ENCODE measurements at places on chromosomes 13 and 19. TPM values are rescaled to one million over a fixed set of nuclear protein-coding genes. Genes with fewer than 3 reads are reported as not detected.

DNA sequence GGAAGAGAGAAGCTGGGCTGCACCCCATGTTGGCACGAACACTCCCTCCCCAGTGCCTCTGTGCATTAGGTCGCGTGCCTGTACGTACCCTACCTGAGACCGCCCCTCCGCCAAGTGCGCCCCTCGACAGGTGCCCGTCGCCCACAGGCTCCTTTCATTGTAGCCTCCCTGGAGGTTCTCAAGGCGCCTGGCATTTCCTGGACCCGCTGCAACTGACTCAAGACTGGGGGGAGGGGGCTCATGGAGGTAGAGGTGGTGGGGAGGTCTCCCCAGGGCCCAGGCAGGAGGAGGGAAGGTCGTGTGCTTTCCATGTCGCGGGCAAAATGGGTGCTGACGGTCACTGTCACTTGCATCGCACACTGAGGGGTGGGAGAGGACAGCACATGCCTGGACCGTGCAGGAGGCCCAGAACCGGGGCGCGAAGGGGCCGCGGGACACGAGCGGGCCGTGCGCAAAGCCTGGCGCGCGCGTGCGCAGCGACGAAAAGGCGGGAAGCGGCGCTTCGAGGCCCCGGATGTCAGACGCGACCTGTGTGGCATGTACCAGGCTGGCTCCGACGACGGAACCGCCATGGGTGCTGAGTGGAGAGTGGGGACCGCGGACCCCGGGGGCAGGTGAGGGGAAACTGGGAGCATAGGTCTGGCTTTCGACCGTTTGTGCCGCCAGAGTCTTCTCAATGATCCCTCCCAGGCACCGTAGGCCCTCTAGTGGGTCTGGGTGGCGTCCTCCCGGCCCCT, 16.5 kb downstream of the NFIX start:
- no peak for DNase-seq

CPT1C gene
- polyA plus RNA-seq, result 8.2 TPM

OR7A5 gene
- not detected for polyA plus RNA-seq

GRCh38 chr13:112754281-112755025, 64.6 kb downstream of the ATP11A start:
- no peak for DNase-seq

GRCh38 chr19:3004522-3004921, 24.6 kb downstream of the TLE2 start:
- DNase-seq, result no peak

DNA sequence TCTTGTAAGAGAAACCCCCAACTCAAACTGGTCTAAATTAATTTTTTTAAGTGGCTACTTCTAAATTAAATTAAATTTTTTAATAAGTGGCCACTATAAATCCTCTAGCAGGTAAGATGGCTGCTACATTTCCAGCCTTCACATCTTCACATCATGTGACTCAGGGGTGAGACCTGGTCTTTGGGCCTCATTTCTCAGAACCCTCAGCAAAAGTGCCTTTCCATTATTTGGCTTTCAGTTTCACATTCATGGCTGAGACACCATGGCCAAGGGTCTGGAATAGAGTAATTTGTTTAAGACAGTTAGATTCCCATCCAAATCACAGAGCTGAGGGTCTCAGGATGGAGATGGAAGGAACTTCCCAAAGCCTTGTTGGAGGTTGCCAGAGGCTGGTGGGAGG, 47.5 kb downstream of the DCT start:
- no peak for DNase-seq

DYRK1B gene
- polyA plus RNA-seq, result 44.7 TPM

GRCh38 chr19:44557933-44558332, 28.5 kb upstream of the CEACAM20 start:
- no peak for DNase-seq

KLHL1 gene
- polyA plus RNA-seq, result not detected

DNA sequence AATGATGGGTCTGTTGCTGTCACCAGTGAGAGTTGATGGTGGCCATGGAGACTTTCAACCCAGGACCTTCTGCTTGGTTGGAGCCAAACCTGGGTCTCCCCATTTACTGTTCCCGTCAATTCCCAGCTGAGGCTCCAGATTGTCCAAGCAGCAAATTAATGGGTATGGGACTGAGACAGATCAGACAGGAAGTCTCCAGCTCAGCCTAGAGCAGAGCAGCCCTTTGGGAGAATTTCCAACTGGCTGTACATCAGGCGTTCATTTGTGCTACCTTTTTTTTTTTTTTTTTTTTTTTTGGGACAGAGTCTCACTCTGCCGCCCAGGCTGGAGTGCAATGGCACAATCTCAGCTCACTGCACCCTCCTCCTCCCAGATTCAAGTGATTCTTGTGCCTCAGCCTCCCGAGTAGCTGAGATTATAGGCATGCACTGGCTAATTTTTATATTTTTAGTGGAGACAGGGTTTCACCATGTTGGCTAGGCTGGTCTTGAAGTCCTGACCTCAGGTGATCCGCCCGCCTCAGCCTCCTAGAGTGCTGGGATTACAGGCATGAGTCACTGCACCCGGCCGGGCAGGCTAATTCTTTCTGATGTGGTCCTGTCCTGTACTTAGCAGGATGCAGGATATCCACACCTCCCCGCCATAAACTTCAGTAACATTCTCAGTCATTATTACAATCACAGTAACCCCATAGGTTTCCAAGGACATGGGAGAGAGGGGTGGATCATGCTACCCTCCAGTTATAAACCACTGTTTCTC, 9.3 kb downstream of the MAP3K10 start:
- DNase-seq, result no peak

- DNase-seq, result no peak
These were observed 38.1 kb upstream of the SLC10A2 start for GRCh38 chr13:103104340-103104739.

PPM1N gene
- 2.4 TPM for polyA plus RNA-seq

DNA sequence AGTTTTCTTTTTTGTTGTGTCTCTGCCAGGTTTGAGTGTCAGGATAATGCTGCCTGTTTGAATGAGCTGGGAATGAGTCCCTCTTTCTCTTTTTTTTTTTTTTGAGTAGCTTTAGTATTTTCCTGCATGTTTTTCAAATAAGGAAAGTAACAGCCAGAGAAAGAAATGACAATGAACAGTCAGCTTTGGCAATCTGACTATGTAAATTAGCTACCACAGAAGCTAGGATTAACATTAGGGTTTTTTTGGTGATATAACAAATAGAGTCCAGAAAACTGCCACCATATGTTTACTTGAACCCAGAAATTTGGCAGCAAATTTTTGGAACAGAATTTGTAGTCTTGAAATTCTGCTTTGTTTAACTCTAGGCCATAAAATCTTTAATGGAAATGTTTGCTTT, 50.5 kb downstream of the SGCG start:
- DNase-seq, result no peak

DNA sequence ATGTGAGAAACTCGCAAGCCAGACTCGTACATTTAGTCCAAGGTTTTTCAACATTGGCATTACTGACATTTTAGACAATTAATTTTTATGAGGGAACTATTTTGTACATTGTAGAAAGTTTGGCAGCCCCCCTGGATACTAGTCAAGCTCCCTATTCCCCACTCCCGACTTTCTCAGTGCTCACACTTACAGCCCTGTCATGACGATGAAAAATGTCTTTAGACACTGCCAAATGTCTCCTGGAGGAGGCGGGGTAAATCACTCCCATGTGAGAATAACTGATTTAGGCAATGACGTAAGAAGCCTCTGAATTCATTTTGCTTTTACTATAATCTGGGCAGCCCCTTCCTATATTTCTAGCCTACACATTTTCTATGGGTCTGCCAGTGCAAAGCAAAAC, 535.8 kb upstream of the KLHL1 start:
- no peak for DNase-seq

TRPC4 gene
- polyA plus RNA-seq, result 1.2 TPM

ETV2 gene
- 2.0 TPM for polyA plus RNA-seq

RINL gene
- polyA plus RNA-seq, result 8.8 TPM

PLVAP gene
- polyA plus RNA-seq, result 47.1 TPM

GRCh38 chr13:112113851-112114250, 46.9 kb downstream of the SOX1 start:
- no peak for DNase-seq

- DNase-seq, result peak; percentile 37
These were observed 2.3 kb downstream of the KISS1R start for GRCh38 chr19:919199-920050.

- DNase-seq, result no peak
These were observed 220.3 kb downstream of the DNAJC15 start for GRCh38 chr13:43243711-43244110.

RASGRP4 gene
- 1.8 TPM for polyA plus RNA-seq

ERICH4 gene
- polyA plus RNA-seq, result 0.18 TPM

TNFSF13B gene
- 3.4 TPM for polyA plus RNA-seq

KLC3 gene
- polyA plus RNA-seq, result 0.16 TPM

DNA sequence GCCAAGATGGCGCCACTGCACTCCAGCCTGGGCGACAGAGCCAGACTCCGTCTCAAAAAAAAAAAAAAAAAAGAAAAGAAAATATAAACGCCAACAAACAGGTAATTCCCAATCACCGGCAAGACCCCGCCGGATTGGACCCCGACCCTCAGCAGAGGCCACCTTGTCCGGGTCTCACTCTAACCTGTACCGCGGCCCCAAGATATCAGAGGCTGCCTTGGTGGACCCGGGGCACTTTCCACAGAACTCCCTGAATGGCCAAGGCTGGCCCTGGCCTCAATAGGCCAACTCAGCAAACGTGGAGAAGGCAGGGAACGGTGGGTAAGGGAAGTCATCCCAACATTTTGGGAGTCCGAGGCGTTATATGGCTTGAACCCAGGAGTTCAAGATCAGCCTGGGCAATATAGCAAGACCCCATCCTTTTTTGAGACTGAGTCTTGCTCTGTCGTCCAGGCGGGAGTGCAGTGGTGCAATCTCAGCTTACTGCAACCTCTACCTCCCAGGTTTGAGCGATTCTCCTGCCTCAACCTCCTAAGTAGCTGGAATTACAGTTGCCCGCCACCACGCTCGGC, 27.8 kb downstream of the MAN2B1 start:
- no peak for DNase-seq

SLC5A5 gene
- polyA plus RNA-seq, result 0.11 TPM

TGFBR3L gene
- polyA plus RNA-seq, result 0.23 TPM

DNA sequence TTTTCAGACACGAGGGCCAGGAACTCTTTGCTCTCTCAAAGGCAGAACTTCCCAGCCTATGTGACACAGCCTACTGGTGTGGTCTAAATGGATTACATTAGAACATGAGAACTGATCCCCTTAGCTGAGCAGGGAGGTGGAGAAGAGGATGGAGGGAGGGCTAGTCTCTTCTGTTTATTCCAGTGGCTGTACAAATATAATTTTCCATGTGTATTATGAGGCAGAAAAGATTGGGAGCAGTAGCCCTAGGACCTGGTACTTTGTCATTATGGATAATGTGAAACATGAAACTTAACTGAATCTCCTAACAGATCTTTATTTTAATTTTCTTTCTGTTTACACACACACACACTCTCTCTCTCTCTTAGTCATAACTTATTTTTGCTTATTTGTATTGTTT, 82.1 kb downstream of the WDFY2 start:
- DNase-seq, result no peak

DNA sequence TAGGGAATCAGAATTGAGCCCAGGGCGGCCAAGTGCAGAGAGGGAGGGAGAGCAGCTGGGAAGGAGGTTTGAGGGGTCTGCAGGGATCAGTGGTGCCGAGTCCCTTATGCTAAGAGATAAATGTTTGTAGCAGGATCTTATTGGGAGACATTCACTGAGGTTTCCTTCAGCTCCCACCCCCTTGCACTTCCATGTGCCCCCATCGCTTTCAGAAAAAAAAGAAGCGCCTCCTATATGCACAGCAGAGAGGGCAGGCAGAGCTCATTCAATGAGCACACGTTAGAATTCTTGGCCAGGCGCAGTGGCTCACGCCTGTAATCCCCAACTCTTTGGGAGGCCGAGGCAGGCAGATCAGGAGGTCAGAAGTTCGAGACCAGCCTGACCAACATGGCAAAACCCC, 28.0 kb downstream of the CYP4F2 start:
- no peak for DNase-seq

- DNase-seq, result no peak
These were observed 38.0 kb upstream of the ALOX5AP start for GRCh38 chr13:30697177-30697953.

DNA sequence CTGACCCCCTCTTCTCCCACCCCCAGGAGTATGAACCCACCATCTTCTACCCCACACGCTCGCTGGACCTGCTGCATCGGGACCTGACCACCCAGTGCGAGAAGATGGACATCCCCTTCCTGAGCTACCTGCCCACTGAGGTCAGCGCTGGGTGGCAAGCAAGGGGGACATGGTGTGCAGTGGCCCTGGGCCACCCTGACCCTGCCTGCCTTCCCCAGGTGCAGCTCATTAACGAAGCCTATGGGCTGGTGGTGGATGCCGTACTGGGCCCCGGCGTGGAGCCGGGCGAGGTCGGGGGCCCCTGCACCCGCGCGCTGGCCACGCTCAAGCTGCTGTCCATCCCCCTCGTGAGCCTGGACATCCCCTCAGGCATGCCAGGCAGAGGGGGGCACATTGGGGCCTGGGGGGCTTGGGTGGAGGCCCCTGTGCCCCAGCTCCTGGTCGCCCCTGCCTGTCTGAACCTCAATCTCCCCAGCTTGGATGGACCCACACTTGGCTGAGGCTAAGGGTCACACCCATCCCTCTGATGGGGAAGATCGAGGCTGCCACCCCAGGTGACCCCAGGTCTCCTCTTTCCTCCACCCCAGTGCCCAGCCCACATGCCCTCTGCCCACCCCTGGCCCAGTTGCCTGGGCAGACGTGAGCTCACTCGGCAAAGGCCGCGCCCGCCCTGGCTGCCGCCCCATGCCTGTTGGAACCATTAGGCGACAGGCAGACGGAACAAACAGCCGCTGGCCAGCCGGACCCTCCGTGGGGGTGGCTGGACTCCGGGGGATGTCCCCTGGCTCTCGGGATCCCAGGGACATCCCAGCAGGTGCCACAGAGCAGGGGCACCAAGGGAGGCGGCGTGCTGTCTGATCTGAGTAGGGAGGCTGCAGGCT, 2.5 kb upstream of the CILP2 start:
- no peak for DNase-seq

DNA sequence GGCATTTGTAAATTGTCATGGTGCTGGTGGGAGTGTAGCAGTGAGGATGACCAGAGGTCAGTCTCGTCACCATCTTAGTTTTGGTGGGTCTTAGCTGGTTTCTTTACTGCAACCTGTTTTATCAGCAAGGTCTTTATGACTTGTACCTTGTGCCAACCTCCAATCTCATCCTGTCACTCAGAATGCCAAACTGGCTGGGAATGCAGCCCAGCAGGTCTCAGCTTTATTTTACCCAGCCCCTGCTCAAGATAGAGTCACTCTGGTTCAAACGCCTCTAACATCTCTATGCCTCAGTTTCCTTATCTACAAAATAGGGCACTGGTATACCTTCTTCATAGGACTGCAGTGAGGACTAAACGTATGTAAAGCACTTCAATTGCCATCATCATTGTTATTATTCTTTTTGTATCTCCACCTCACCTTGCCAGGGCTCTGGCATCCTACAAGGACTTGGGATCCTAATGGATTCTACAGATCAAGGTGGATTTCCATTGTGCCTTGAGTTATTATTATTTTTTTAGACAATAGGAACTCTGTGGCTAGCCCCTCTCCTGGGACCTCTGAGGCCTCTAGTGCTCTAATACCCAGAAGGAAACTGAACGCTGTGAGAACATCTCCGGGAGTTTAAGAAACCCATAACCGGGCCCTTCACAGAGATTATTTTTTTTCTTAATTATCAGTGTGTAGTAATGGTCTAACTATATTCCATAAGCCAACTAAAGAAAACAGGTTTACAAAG, 69.0 kb upstream of the RGCC start:
- DNase-seq, result no peak
